Activated CD8-positive, alpha-beta memory T cell treated with anti-CD3 and anti-CD28 coated beads, Interleukin-2, amount 50 U/mL, for 48 hours (primary cell): ENCODE measurements at places on chromosomes 5 and 9.
A peak's percentile ranks its signal among the peaks of the same experiment; 100 is the strongest.

DNA sequence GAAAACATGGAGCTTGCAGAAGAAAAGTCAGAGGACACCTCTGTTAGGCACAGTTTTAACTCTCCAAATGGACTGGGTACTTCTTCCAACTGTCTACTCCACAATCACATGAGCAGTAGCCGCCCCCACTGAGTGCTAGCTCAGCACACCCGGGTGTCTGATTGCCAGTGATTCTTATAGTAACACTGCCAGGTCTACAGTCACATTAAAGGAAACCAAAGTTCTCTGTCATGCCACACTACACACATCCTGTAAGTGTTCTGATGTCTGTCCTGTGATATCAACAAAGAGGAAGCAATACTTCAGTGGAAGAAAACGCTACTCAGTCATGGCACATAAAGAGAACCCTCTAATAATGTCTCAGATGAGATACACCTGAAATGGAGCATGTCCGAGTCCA lies at the start of gene HAVCR2:
HAVCR2 (minus strand) TSS at position 69 of the 400 bp plus-strand sequence; CDS start at position 8, 61 bp downstream.
- peak; percentile 71 for DNase-seq

DNA sequence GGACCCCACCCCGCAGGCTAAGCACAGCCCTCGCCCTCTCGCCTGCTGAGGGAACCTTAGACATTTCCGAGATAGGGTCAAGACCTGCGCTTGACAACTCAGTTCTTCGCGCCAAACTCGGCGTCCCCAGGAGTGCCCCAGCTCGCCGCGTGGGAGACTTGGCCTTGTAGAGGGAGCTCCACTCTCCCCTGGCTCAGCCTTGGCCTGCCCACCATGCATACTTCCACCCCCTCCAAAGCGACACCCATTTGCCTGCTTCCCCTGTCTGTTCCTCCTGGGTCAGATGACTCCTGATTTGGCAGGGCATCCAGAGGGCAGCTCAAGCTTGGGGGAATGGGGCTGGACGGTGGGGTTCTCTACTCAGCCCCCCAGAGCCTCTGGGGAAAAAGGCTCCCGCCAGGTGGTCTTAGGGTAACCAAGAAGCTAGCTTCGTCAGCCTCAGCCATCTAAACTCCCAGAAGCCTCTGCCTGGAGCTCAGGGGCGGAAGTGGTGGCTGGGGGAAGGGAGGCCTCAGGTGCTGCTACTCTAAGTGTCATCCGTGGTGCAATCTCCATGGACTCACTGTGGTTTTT lies 560 bp downstream of the DOCK2 start:
- DNase-seq: peak; percentile 82

DNA sequence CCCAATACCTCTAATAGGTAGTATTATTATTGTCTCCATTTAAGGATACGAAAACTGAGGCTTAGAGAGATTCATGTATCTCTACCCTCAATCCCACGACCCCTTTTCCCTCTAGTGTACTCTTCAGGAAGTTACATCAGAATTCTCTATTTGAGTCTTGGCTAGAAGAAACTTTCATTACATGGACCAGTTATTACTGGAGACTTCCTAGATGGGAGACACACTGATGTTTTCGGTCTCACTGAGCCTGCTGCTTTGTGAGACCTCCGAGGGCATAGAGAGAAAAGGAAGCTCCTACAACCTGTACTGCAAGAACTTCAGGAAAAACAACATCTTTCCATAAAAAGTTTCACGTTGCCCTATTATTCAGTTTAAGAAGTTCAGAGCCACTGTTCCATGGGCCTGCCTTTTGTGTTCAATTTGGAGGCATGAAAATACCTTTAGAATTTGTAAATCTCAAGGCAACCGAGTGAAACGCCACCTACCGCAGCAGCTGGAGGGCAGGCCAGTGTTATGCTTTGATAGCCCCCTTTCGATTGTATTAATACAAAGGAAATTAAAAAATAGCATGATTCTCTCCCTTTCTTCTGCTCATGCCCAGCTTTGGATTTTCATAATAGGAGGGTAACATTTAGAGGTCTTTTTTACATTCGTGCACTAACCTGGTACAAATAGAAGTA lies 223.3 kb downstream of the EBF1 start:
- DNase-seq: no peak

DNA sequence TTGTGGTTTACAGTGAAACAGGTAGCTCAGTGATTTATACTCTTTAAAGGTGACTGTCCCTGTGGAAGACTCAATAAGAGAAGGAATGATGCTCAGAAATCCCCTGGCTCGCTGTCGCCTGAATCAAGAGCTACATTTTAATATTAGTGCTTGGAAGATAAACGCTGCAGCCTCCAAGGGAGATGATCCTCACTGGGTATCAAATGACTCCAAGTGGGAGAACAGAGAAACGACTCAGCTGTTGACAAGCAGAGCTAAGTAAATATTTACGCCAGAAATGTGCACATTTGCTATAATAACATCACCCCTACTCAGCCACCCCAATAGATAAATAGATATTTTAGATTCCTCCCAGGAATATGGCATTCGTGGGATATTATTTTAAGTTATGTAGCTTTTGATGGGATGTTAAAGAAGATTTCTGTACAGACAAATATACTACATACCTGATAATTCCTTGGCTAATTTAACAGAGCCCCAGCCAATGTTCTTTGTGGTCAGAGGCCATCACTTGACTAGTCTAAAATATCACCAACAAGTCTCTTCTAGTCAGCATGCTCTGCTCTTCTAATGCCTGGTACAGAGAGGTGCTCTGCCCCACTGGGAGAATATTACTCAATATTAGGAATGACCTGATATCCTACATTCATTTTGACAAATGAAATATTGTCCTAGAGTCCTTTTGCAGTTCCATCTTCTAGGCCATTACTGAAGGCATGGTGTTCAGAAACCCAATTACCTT lies 18.3 kb upstream of the CCDC192 start:
- no peak for DNase-seq

GRCh38 chr9:89478821-89479668 lies 18.9 kb downstream of the SEMA4D start:
- DNase-seq: peak; percentile 86

GRCh38 chr5:122420091-122420490 lies 108.1 kb downstream of the SNCAIP start:
- no peak for DNase-seq

DNA sequence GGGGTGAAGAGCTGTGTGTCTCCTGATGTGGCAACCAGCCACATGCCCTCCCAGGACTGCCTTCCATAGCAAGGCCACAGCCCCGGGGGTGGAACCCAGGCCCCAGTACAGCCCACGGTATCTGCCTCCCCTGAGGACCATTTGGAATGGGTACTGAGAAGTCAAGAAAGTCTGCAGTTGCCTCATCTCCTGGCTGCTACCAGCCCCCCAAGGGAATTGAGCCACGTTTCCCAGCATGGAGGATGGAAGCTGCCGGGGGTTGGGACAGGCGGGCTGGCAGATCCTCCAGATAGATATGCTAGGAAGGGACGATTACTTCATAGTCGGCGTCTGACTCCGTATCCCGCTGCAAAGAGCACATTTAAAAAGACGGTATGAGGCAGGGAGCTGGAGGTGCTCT lies 5.5 kb upstream of the DMRT2 start:
- DNase-seq: no peak

DNA sequence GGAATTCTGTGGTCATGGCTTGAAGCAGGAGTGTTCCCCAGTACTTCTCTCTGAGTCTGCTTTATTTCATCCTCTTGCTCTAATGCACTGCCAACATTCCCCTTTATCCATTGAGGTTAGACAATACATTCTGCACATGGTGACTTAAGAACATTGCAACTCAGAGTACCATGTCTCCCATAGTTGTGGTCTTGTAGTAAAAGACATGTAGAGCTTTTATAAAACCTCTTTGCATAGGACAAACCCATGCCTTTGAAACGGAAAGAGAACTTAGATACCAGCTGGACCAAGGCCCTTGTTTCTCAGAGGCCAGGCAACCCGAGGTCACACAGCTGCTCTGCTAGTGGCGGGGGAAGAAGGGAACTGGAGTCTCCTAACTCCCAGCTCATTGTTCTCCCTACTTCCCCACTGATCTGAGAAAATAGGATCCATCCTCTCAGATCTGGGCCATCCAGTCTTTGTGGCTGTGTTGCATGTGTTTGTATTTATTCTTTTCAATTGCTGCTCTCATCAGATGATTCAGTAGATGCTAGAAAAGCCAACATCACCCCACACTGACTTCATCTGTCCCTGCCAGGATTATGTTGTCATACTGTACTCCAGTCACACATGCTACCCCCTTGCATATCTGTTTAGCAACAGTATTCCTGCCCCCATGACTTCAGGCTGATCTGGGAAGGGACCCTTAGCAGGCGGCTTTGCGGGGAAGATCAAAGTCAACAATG lies 236.9 kb downstream of the SAXO1 start:
- no peak for DNase-seq

GRCh38 chr9:137988701-137989100 lies 111.1 kb downstream of the CACNA1B start:
- DNase-seq: no peak

- DNase-seq: no peak
Observed at GRCh38 chr5:67537439-67538148, 341.0 kb upstream of the CD180 start.

DNA sequence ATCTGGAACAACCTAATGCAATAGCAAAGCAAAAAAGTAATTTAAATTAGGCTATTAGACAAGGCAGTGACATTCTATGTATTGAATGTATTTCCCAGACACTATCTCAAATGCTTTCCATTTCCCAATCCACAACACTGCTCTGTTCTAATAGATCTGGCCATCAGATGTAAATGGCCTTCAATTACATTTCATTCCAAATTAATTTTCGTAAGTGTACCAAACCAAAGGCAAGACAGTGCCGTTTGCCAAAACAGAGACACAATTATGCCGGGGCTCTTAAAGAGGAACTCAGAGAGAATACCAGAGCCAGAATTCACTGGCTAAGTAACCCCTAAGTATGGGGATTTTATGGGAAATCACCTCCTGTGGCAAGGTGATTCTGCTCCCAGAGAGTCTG lies 63.1 kb downstream of the GNAQ start:
- DNase-seq: no peak

- DNase-seq: no peak
Observed at GRCh38 chr5:181087309-181087708, 43.7 kb downstream of the OR2V1 start.

DNA sequence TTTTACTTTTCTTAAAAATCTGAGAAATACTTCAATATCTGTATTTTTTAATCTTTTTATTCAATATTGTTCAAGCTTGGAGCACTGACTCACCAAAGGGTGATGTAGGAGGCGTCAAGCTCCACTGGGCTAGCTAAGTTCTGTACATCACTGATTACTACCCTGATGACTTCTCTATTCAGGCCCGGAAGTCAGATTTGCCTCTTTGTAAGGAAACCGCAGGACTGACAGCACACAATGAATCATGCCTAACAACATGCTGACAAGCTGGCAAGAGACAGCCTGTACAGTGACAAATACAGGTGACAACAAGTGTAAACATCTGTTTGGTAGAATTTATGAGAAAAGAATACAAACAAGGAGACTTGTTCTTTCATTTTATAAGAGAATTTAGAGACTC lies 627.9 kb upstream of the RORB start:
- no peak for DNase-seq

DNA sequence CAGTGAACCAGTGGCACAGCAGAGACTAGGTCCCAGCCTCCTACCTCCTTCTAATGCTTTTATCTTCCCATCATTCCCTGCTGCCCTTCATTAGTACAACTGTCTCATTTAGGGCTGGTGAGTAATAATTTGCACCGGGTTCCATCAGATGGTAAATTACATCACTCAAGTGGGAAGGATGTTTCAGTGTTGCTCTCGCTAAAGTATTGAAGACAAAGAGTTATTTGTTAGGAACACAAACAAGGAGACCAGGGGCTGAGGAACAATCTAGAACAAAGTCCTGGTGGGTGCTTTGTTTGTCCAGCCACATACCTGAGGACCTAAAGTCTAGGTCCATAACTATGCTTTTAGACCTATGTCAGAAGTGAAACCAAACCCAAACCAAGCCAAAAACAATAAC lies 52.4 kb downstream of the SEC61B start:
- no peak for DNase-seq

DNA sequence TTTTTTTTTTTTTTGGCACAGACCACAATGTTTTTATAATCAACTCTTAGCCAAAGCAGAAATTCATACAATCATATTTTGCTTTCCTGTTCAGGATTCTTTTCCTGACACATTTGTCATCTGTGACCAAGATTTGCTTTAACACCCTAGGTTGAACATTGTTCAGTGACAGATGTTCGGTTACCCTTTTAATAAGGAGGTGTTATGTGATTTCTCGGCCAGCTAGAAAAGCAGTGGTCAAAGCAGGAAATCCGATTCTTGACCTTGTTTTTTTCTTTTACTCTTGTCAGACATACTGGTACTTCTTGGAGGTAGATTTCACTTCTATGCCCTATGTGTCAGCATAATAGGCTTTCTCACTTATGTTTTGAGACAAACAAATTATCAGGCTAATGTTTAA lies 335.3 kb upstream of the ACTBL2 start:
- no peak for DNase-seq

DNA sequence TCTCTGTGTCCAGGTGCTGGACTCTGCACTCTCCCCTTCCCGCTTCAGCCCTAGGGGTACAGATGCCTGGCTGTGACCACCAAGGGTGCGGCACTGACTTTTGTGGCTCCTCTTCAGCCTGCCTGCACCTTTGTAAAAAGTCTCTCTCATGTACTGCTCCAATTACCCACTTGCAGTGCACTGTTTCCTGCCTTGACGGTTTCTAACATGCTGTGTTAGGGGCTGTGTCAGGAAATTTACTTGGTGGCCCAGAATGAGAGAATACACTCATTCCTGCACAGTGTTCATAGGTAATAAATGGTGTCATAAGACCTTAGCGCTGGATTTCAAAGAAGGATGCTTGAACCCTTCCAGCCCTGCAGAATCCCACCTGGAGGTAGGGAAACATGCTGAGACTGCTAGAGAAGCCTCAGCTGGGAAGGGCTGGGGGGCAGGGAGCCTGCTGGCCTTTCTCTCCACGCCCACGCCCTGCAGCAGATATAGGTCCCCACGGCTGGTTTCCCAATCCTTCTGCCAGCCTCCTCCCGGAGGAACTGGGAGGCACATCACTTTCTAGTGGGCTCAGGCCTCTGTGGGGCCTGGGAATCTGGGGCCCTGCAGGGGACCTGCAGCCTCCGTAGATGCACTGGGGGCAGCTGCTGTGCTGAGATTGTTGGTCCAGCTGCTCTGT lies 17.6 kb upstream of the HRH2 start:
- DNase-seq: no peak

GRCh38 chr5:93805616-93806379 lies 64.4 kb upstream of the POU5F2 start:
- DNase-seq: no peak

DNA sequence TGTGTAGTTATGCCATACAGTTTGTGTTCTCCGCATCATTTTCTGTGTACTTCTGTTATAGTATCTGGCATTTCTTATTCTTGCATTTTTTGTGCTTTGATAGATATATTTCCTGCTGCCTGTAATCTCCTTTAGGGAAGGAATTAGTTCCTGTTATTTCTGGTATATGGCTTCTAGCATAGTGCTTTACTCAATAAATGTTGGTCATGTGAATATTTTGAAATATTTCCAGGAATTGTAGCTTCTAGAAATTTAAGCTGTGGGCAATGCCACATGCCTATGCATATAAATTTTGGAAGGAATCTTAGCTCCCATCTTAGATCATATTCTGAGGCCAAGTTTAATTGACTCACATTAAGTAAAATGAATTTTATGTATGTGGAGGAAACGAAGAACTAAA lies 11.5 kb upstream of the PRRC1 start:
- no peak for DNase-seq
